ENCODE measurements at places on chromosomes 7 and 10.

DNA sequence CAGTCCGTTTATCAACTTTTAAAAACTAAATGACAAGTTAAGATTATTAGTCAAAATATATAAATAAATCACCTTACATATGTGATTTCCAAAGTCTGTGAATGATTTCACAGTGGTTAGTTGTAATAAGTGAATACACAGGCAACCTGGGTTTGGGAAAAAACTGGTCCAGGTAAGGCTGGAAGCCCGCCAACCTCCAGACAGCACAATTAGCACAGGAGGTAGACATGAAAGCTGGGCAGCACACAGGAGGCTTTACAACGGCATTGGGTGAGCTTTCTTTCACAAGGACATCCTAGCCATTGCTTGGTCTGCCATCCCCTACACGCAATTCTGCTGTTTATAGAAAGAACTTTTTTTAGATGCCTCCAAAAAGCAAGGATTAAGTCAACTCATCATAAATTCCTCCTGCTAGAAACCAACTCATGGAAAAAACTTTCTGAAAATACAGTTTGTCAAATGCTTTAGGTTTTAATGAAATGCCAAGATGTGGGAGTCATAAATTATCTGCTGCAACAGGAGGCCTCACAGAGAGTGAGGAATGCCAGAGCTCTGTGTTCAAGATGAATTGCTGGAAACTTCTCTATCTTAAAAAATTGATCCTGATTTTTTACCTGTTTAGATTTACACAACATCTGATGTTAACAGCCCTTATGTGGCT is 346.8 kb upstream of the NFE2L3 start:
- peak; percentile 26 for DNase-seq

DNA sequence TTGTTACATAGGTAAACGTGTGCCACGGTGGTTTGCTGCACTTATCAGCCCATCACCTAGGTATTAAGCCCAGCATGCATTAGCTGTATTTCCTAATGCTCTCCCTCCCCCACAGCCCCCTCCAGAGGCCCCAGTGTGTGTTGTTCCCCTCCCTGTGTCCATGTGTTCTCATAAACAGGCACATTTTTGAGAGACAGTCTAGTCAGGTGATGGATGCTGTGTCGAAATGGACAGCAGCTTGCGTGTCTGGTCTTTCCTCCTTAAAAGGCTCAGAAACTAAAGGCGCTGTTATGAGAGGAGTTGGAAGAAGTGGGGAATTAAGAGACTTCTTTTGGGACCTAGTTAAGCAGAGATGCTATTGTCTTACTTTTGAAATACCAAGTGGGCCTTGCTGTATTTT is 296.0 kb downstream of the BBS9 start:
- no peak for DNase-seq

DNA sequence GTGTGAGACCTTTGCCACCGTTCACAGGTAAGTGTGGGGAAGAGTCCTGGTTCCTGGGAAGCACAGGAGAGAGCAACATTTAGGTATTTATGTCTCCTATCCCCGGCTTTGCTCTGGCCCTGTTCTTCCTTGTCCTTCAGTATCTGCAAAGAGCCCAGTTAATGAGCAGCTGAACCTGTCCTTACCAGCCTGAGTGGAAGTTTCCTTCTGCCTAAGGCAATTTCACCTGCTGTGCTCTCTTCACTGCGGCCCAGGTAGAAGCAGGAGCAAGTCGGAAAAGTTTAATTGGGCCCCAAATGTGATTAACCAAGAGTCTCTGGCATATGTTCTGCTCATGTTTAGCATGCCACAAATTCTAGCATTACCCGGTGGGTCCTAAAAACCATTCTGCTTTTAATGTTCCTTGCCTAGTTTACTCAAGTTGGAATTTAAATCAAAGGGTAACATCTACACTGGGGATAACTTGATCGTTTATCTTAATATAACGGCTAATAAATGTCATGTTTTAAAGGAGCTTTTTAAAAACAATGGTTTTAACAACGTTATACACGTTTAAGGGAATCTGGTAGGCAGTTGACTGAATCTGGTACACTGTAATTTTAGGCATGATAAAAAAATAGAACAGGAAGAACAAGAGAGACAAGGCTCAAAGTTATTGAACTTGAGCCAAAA is 817.1 kb downstream of the TYW1 start:
- no peak for DNase-seq

- no peak for DNase-seq
Observed at GRCh38 chr7:127692200-127692599, 40.2 kb downstream of the SND1 start.

DNA sequence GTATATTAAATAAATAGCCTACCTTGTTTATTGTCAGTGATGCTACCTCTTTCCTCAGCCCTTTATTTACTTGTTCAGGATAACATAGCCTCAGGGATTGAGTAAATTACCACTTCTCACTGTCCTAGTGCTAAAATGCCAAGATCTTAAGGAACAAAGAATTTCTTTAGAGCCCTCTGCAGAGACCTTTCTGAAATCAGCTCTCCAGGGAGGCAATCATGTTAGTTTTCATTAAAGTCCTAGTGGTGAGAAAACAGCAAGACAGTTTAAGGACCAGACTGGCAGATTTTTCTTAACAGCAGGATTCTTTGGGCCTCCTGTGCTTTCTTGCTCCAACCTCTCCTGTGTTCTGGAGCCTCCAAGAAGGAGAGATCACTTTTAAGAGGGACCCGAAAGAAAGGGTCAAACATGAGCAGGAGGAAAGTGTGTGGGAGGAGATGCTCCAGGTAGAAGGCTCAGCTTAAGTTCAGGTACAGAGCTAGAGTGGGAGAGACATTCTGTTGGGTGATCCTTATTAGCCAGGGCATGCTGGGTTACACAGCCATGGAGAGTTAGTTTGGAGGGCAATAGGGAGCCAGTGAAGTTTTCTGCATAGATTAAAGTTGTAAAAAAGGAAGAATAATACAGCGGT is 1.2 kb upstream of the PLCE1 start:
- no peak for DNase-seq

GRCh38 chr10:83176901-83177300 is 962.4 kb upstream of the GHITM start:
- DNase-seq, result no peak

DNA sequence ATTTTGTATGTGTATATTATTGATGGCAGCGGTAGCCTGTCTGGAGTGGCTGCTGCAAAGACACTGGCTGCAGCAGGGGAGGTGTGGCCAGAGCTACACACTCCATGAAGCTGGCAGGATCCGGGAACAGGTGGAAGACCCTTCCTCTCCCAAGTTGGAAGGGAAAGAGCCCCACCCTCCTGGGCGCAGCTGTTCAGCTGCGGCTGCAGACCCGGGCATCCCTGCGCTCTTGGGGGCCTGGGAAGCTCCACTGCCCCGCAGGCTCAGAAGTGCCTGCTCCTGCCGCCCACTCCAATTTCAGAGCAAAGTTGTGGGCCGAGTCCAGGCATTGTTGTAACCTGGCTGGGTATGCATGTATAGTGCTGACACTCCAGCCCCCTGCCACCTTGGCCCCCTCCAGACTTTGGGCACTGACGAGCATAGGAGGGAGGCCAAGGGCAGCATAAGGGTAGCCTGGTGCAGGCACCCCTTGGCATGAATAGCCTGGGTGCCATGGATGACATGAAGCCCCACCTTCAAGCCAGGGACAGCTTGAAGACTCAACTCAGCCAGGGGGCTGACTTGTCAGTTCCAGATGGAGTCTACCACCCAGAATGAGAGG is 90.7 kb upstream of the TMEM168 start:
- no peak for DNase-seq

DNA sequence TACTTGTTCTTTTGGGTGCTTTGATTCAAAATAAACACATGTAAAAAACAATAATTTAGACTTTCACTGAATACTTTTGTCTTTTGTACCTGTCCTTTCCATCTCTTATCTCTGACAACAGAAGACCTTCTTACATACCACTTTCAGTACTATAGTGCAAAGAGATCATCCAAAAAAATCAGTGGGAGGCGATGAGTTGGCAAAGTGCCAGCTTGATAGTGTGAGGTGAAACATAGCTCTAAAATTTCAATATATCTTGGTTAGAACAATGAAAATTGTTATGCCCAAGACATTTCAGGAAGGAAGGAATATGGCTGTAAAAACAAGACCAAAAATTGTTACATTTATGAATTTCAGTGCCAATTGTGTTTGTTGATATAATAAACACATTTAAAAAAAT is 390.2 kb upstream of the COBL start:
- no peak for DNase-seq

DNA sequence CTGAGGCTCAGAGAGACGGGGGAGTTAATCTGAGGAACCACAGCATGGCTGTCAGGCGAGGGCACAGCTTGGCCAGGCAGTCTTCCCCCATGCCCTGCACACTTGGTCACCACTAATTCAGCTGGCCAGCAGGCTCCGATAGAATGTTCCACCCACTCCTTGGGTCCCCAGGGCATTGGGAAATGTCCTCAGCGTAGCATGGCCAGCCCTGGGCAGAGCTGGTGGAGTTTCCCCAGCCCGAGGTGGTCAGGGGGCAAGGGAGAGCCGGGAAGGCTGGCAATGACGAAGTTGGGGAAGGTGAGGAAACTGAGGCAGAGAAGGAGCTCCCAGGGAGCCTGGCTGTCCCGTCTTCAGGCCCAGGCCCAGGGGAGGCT is 12.1 kb upstream of the GRIFIN start:
- no peak for DNase-seq

- peak; percentile 49 for DNase-seq
Observed at GRCh38 chr7:98399890-98400541, 874 bp downstream of the BAIAP2L1 start.

DNA sequence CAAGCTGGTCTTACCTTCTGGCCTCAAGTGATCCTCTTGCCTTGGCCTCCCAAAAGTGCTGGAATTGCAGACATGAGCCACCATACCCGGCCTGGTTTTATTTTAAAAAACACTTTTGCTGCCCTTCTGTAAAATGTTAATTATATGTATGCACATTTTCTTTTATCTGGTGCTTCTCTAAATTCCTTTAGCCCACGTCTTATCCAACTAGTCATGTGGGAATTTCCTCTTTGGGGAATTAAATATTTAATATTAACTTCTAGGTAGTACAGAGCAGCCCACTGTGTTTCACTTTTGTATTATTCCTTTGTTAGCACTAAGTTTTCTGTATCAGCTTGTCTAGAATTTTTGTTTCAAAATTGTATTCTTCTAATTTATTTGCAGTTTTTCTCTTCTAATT is 181.7 kb upstream of the KAT6B start:
- DNase-seq, result no peak

DNA sequence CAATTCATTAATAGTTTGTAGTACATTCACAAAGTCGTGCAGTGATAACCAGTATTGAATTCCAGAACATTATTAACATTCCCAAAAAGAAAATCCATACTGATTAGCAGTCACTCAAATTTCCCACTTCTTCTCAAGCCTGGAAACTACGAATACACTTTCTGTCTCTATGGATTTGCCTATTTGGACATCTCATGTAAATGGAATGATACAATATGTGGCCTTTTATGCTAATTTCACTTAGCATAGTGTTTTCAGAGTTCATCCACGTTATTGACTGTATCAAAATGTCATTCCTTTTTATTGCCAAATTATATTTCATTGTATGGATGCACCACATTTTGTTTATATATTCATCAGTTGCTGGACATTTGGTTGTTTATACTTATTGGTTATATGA is 78.8 kb downstream of the STK31 start:
- DNase-seq, result no peak

DNA sequence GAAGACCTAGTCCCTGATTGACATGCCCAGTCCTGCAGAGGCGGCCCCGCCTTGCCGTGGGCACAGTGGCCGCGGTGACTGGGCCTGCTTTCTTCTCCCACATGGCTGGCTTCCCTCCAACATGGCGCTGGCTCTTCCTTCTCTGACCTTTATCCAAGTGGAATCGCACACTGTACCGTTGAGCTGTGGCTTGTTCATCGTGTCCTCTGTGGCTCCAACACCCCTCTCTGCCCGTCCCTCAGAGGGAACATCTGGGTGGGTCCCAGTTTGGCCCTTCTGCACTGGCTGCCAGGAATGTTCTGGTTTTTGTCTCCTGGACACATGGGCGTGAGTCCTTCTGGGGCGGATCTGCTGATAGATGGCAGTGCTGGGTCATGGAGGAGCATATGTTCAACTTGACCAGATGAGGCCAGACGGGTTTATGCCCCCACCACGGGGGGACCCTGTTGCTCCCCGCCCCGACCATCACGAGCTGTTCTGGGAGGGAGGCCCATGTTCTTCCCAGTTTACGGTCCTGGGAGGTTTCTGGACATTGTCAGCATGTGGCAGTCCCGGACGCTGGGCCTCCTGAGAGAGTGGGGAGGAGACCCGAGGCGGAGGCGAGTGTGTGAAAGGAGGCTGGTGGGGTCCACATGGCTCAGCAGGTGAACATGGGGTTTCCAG is 63.5 kb downstream of the LHPP start:
- no peak for DNase-seq

DNA sequence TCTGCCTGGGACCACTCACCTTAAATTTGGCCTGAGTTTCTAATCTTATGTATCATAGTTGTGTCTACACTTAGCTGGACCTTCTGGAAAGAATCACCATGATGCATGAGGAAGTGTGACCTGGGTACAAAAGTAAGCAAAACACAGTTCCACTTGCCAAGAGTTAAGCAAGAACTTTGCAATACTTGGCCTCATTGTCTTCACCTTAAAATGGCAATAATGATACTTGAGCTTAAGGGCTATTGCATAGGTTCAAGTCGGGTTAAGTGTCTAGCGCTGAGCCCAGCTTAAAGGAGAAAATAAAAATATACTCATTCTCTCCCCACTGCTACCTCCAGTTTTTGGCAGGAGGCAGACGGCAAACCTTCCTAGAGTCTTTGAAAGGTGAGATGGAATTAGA is 133.9 kb upstream of the BMPER start:
- DNase-seq, result no peak

- no peak for DNase-seq
Observed at GRCh38 chr7:100706672-100707311, 871 bp downstream of the POP7 start.

- no peak for DNase-seq
Observed at GRCh38 chr10:53045315-53045714, 272.7 kb upstream of the MBL2 start.

- no peak for DNase-seq
Observed at GRCh38 chr7:25595996-25596395, 367.7 kb upstream of the NPVF start.

DNA sequence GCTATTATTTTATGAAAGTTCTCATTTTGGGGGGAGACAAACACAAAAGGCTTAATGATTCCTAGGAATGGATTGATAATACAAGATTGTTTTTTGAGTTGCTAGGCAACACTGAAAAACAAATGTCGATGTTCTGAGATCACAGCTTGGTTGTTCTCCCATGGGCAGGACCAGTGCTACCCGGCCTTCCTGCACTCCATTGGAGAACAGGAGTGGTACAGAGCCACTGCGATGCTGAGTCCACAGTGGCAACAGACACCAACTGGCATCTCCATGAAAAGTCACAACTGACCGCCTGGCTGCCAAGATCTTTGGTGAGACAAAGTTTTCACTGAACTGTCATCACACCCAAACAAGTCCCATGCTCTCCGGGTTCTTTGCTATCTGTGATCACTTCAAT is 68.9 kb upstream of the NMT2 start:
- peak; percentile 65 for DNase-seq

DNA sequence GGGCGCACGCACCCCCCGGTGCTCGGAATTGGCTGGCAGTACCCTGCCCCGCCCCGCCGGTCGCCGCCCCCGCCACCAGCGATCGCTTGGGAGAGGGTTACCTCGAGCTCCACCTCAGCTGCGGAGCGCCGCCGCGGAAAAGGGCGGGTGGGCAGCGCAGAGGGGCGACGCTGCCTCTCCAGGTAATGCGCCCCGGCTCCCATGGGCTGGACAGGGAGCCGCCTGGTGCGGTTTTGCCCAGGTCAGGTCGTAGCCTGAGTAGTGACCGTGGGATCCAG is 1.3 kb downstream of the PFKFB3 start:
- DNase-seq, result no peak

GRCh38 chr7:100132697-100133151 is 6.0 kb downstream of the MBLAC1 start:
- no peak for DNase-seq

- no peak for DNase-seq
Observed at GRCh38 chr7:107920048-107920772, 29.2 kb downstream of the DLD start.

Data from astrocyte (in vitro differentiated cells and primary cell).